ENCODE measurements at places on chromosomes 5 and 9.
A peak's percentile ranks its signal among the peaks of the same experiment; 100 is the strongest.

DNA sequence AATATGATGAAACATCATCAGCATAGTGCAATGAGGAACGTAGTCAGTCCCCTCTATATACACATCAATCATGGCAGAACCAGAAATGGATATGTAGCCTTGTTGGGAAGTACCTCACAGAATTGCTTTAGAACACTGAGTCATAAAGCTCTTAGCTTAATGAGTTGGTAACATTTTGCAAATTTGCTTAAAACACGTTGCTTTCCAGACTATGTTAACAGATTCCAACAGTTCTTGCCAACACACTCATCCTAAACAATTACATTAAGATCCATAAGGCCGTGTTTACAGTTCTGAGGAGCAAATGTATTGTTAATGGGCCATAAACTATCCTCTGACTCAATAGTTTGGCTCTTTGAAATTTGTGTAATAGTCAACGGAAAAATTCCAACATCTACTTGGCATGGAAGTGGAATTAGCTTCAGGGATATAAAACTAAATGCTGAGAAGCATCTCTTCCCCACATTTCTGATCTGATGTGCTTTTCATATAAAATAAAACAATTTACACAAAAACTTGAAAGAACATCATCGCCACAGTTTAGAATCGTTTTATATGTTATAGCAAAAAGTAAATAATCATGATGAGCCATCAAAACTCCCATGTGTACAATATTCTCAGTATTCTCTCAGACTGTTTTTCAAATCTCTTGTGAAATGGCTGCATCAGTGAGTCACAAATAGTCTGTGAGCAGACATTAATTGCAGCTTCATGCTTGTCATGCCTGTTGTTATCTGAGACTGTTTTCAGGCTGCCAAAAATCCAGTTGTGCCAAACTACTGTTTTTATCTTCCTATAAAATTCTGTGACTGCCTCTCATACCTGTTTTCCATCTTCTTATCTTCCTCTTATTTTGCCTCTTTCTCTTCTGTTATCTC lies 291.9 kb downstream of the COX7C start:
- no peak for DNase-seq

DNA sequence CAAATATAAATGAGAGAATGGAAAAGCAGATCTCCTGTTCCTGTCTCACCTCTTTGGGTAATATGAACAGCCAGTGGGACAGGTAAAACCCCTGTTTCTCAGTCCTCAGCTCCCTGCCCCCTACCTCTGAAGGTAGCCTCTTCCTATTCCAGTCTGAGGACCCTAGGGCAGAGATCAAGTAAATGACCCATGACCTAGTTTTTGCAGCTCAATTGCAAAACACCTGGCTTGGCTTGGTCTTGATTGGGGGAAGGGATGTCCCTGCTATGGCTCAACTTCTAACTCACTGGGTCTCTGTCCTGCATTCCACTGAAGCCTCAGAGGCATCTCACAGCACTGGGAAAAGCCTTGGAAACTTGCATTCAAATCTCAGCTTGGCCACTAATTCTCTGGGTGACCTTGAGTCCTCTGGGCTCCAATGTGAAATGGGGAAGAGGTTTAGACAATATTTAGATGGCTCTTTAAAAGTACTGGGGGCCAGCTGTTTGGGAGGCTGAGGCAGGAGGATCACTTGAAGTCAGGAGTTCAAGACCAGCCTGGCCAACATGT lies 1.6 kb upstream of the GALT start:
- no peak for DNase-seq

GRCh38 chr5:122942164-122942914 lies 94.2 kb downstream of the PPIC start:
- DNase-seq, result no peak

GRCh38 chr5:54518146-54518817 lies 723 bp downstream of the SNX18 start:
- peak; percentile 58 for DNase-seq

GRCh38 chr9:132372177-132373095 lies 17.6 kb upstream of the SETX start:
- no peak for DNase-seq

DNA sequence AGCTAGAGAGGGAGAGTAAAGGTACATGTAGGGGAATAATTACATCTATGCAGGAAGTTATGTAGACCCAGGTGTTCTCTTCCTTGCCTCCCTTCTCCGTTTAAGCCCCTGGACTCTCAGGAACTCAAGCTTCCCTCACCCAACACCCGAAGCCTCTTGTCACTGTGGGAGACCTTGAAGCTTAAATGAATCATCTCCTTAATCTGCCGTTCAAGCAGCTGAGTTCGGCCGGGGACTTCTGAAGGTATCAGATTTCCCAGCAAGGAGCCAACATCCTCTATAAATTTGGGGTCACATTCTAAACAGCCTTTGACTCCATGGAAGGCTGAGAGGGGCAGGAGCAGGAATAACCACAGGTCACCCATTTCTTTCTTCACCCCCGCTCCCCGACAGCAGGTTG lies 412 bp downstream of the IZUMO3 start:
- DNase-seq, result no peak

DNA sequence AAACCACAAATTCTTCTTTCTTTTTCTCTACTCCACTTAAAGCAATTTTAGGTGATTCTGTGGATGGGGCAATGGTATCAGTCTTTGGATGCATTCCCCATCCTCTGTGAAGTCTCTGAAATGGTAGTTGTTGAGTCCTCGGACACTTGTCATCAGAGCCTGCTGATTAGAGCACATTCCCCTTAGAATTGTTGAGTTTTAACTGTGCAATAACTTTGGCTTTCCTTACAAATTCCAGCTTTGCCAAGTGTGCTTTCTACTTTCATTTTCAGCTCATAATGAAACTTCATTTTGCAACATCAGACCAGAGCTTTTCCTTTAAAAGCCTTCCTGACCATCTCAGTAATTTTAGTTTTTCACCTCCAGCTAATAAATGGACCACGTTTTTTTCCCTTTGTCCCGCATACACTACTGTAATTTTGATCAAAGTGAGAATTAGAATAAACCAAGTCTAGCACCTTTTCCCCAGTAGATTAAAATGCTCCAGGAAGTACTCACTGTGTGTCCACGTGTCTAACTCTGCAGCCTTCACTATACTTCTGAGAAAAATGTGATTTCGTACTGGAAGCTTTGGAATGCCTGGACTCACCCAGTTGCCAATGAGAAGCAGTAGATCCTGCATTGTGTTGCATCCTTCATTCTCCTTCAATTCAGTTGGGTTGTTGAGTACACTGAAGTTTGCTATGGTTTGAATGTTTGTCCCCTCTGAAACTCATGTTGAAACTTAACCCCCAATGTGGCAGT lies 135.6 kb downstream of the NTRK2 start:
- no peak for DNase-seq

DNA sequence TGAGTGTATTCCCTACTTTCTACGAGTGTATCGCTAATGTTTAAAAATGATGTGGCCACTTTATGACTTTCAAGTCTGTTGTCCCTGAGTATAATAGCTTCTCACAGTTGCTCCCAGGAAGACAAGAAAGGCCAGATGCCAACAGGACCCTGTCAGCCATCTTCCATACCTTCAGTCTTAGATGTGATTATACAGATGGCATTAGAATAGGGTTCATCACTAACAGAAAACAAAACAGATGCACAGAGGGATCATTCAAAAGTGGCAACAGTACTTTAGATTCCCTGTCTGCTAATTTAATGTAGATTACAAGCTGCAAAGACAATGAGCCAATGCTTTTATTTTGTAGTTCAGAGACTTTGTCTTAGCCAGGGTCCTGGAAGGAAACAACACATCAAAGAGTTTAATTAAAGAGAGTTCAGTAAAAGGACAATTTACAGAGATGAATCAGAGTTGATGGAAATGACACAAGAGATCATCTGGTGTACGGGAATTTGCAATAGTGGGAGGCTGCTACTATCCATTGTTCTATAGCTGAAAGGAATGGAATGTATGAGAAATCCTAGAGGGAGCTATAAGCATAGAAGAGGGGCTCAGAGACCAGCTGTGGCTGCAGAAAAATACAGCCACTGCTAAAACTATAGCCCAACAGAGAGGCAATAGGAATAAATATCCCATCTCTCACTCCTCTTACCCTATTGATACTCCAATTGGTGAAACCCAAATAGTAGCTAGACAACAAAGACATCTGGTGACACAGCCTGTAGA lies 393.7 kb upstream of the SMC2 start:
- no peak for DNase-seq

- DNase-seq, result no peak
These were observed 11.2 kb upstream of the RIC1 start for GRCh38 chr9:5617749-5618148.

GRCh38 chr9:120875643-120875953 lies 1.4 kb downstream of the PHF19 start:
- DNase-seq, result peak; percentile 39

DNA sequence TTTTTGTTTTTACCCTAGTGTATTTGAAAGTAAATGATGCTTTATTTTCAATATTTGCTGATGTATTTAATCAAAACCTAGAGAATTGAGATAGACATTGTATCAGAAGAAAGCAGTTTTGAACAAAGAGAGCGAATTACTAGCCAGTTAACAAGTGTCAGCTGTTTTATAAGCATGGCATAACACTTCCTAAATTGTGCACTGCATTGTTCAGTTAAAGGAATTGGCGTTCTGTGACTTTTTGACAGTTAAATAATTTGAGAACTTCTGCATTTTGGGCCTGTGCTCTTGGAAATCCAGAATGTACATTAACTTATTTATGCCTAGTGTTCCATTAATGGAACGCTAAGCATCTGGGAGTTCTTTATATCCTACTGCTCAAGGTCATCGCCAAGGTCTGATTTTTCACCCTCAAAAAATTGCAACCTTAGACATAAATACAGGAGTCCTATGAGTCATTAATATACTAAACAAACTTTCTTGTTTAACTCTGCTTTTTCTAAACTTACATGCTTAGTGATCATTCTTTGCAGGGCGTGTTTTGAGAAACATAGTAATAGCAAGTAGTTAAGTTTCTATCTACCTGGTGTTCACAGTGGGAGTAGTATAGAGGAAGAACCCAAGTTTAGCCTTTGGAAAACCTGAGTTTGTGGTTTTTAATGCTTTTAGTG lies 31.1 kb downstream of the RASA1 start:
- DNase-seq, result no peak

DNA sequence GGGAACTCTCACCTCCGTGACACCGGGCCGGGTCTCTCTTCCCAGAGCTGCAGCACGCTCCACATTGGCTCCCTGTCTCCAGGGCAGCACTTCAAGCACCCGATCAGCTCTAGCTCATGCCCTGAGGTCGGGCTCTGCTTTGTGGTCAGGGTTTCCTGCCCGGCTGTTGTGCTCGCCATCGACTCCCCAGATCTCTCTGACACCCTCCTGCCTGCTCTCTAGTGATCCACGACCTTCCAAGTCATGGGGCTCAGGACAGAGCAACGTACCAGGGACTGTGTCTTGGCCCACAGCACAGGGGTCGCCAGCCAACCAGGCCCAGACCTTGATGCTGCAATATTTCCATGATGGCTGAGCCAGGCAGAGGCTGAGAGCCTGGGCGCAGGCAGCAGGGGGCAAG lies 45.1 kb downstream of the PRRT1B start:
- DNase-seq, result no peak

GRCh38 chr5:111299067-111299481 lies 74.9 kb downstream of the CAMK4 start:
- DNase-seq, result no peak

GRCh38 chr5:40410231-40410861 lies 269.4 kb upstream of the PTGER4 start:
- peak; percentile 88 for DNase-seq

GRCh38 chr5:175422058-175422457 lies 21.9 kb downstream of the DRD1 start:
- no peak for DNase-seq

- no peak for DNase-seq
These were observed 45.2 kb downstream of the ANKDD1B start for GRCh38 chr5:75656311-75657003.

GRCh38 chr9:76466299-76466605 lies 7.3 kb downstream of the GCNT1 start:
- no peak for DNase-seq

GRCh38 chr5:7825630-7826029 lies 25.3 kb downstream of the CFAP90 start:
- DNase-seq, result no peak

GRCh38 chr9:14722391-14723035 lies at the start of gene CER1:
Gene CER1 (minus strand): TSS chr9:14722733. CDS start chr9:14722672, 61 bp downstream.
- no peak for DNase-seq

DNA sequence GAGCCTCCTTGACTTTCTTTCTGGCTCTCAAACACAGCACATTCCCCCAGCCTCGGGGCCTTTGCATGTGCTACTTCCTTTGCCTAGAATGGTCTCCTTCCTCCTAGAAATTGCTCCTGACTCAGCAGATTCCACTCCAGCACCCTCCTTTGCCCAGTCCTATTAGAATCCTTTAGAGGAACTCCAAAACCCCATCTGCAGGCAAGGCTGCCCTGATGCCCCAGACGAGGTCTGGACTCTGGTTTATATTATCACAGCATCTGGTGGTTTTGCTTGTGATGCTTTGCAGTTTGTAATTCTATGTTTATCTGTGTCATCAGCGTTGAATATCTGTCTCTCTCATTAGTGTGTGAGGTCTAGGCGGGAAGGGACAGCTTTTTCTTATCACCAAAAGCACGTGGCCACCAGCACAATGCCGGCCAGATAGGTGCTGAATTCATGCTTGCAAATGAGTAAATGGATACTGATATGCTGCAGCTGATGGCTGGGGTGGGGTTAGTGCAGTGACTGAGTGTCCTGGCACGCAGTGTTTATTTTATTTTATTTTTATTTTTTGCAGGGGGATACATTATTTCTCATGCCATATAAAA lies 30.0 kb upstream of the ANKH start:
- no peak for DNase-seq

- no peak for DNase-seq
These were observed 1481.5 kb downstream of the EFNA5 start for GRCh38 chr5:106189121-106189809.

- no peak for DNase-seq
These were observed 40.4 kb upstream of the APC start for GRCh38 chr5:112697322-112697721.

DNA sequence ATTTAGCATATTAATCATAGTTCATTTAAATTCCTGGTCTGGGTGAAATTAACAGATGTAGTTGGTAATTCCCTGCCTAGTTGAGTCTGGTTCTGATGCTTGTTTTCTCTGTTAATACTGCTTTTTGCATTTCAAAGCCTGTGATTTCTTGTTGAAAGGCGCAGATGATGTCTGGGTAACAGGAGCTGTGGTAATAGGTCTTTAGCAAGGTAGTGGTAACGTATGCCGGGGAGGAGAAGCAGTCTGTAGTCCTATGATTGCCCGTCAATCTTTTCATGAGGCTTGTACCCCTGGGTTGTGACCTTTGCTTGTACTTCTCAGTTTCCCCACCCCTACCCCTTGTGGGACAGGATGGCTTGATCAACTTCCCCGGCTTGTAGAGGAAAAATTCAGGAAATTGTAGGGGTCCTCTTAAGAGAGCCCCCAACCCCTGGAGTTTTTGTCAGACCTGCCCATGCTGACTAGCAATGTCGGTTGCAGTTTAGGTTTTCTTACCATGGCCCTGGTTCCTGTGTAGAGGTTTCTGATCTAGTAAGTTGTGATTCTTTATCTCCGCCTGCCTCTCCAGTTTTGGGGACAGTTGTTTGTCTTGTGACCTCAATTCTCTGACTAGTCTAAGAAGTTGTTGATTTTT lies 55.4 kb downstream of the SPIN1 start:
- DNase-seq, result no peak

- DNase-seq, result no peak
These were observed 702 bp downstream of the TMEM8B start for GRCh38 chr9:35829764-35830096.

GRCh38 chr5:20105915-20106314 lies 117.9 kb upstream of the CDH18 start:
- DNase-seq, result no peak

GRCh38 chr5:152595405-152595804 lies 190.3 kb upstream of the NMUR2 start:
- DNase-seq, result no peak

- no peak for DNase-seq
These were observed 638.3 kb downstream of the CCDC171 start for GRCh38 chr9:16191191-16191590.
